ENCODE measurements at places on chromosomes 16 and 17. TPM values are rescaled to one million over a fixed set of nuclear protein-coding genes. Genes with fewer than 3 reads are reported as not detected.

Gene CMTM2
- polyA plus RNA-seq: 5.8 TPM

Gene ANKRD13B
- polyA plus RNA-seq: 2.5 TPM

Gene CRAMP1
- polyA plus RNA-seq: 10.2 TPM

GRCh38 chr17:47301161-47301560, 22.6 kb upstream of the EFCAB13 start:
- DNase-seq: no peak

GRCh38 chr17:49191409-49191916, 18.9 kb downstream of the GNGT2 start:
- DNase-seq: no peak

Data from spleen (tissue), 13 donors.